A673 (cell line): ENCODE measurements at places on chromosomes 6 and 20. TPM values are rescaled to one million over a fixed set of nuclear protein-coding genes. Genes with fewer than 3 reads are reported as not detected.

Gene CLDN20
- not detected in 2 replicates for total RNA-seq

Gene CDSN
- not detected in 2 replicates for total RNA-seq

Gene MMP24
- total RNA-seq = 0.11 and 0.20 TPM in 2 replicates

Gene CGA
- total RNA-seq = not detected in 2 replicates

Gene MTFR2
- 10.1 and 12.6 TPM in 2 replicates for total RNA-seq

Gene RMND1
- total RNA-seq = 25.6 and 26.8 TPM in 2 replicates

Gene CRISP3
- not detected in 2 replicates for total RNA-seq

DNA sequence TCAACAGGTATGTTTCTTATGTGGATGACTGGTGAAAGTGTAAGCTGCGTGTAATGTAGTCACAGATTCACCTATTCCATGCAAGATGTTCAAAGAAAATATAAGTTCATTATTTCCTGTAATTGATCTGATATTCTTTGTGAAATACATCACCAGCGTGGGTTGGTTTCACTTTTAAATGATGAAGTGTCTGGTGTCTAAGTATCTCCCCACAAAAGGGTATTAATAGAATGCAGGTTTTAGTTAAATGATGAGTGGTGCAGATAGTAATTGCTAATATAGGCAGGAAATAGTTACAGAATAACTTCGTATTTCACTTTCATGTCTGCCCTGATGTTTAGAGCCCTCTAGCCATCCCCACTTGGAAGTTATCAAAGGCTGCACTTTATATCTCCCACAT, 22.2 kb downstream of the PGBD1 start:
- no peak overlapping the region for H3K27ac ChIP-seq
- DNase-seq = no peak
- H3K4me1 ChIP-seq = no peaks in the 10 kb centered on the region
- no peak overlapping the region for H3K4me3 ChIP-seq
- no peaks in the 10 kb centered on the region for H3K27me3 ChIP-seq

GRCh38 chr6:136191606-136192312, 58.4 kb downstream of the MTFR2 start:
- H3K4me1 ChIP-seq = no peaks in the 10 kb centered on the region
- H3K27me3 ChIP-seq = peaks cover 13% of the 10 kb centered on the region
- no peak overlapping the region for H3K4me3 ChIP-seq
- no peak for DNase-seq
- no peak overlapping the region for H3K27ac ChIP-seq
- no peaks in the 10 kb centered on the region for H3K36me3 ChIP-seq

DNA sequence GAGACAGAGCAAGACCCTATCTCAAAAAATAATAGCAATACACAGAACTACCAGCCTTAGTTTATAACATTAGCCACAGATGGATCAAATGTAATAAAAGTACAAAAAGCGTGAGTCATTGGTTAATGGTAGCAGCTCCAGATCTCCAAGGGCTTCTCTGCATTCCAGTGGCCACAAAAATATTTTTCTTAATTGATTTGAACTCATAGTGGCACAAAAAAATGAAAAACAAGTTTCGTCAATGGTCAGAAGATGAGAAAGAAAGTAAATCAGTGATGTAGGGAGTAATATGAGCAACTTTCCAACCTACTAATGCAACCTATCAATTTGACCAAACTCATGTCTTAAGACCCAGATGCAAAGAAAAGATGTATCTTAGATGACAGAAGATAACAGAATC, 79.6 kb downstream of the CEP57L1 start:
- no peak for DNase-seq
- H3K27ac ChIP-seq = no peak overlapping the region
- H3K27me3 ChIP-seq = no peaks in the 10 kb centered on the region

DNA sequence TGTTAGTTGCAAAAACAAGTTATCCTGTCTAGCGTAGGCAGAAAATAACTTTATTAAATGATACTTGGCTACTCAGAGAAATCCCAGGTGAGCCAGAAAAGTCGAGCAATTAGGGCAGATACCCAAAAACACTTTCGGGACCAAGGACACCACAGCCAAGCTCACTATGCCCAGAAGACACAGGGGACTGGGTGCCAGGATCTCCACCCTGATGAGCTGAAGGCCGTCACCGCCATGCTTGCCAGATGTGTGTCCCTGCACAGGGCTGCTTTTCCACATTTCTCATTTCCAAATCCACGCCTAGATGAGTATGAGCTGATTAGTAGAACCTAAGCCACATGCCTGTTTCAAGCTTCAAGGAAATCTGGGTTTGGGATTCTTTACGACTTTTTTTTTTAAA, 214.0 kb upstream of the SMLR1 start:
- H3K27me3 ChIP-seq = no peaks in the 10 kb centered on the region
- no peak for DNase-seq
- H3K27ac ChIP-seq = no peak overlapping the region
- H3K36me3 ChIP-seq = no peaks in the 10 kb centered on the region
- H3K4me1 ChIP-seq = peaks cover 8% of the 10 kb centered on the region

GRCh38 chr6:139053382-139053781, 24.8 kb downstream of the ABRACL start:
- no peaks in the 10 kb centered on the region for H3K36me3 ChIP-seq
- H3K4me3 ChIP-seq = no peak overlapping the region
- no peak for DNase-seq
- no peak overlapping the region for H3K27ac ChIP-seq
- no peaks in the 10 kb centered on the region for H3K4me1 ChIP-seq

GRCh38 chr6:70277470-70277869, 25.4 kb downstream of the COL9A1 start:
- peaks cover 13% of the 10 kb centered on the region for H3K27me3 ChIP-seq
- peak; percentile 77 for DNase-seq
- no peaks in the 10 kb centered on the region for H3K36me3 ChIP-seq
